ENCODE measurements at places on chromosomes 2 and 18.

DNA sequence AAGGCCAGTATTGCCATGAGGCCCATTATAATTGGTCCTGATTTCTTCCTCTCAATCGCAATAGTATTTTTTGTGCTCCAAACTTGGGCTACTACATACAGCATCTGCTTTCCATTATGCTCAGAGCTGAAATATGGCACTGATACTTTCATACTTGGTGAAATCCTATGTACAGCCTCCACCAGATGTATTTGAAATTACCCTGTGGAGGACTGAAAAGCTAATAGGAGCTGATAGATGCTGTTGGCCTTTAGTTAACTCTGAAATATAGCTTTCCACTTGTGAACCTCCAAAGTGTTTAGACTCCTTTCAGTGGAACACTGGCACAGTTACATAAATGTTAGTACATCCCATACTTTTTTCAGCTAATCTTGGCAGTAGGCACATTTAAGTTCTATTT is 205.7 kb downstream of the NEDD4L start:
- no peak for DNase-seq

GRCh38 chr2:176398243-176399073 is 129.2 kb downstream of the MTX2 start:
- DNase-seq: no peak

DNA sequence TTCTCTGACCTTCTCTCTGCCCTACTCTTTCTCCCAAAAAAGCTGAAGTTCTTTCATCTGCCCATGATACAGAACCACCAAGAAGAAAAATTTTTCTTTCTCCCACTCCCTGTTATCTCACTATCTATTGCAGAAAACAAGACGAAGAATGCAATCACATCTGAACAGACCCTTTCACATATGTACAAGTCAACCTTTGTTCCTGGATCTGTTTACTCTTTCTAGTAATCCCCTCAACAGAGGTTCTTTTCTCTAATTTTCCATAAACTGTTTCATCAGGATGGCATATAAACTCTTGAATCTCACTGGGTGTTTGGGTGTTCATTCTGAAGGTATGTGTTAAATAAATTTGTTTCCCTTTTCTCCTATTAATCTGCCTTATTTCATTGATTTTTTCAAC is 1262.7 kb upstream of the NRXN1 start:
- no peak for DNase-seq

DNA sequence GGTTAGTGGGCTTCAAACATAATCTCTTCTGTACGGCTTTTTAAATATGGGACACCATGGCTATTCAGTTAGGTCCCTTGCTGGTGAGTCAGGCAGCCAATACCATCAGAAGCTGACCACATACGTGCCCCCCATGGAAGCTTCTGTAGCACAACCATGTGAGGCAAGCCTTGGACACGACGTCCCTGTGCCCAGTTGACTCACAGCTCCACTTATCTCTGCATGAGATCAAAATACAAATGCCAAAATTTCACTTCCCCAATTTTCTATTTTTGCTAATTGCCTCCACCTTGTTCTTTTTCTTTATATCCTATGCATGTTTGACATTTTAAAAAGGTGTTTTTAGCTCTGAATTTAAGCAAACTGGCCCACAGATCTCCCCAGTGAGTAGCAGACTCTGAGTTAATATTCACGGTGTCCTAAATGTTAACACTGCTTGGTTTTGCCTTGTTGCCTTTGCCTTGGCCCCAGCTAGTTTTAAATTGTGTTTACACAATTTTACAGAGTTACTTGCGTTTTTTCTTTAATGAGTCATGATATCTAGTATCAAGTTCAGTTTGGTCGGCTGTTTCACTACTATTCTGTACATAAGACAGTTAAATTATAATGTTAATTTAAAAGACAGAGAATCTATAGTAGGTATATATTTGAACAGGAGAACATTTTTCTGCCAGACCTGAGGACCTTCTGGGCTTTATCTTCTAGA is 77.5 kb downstream of the CDCA7 start:
- DNase-seq: peak; percentile 58

DNA sequence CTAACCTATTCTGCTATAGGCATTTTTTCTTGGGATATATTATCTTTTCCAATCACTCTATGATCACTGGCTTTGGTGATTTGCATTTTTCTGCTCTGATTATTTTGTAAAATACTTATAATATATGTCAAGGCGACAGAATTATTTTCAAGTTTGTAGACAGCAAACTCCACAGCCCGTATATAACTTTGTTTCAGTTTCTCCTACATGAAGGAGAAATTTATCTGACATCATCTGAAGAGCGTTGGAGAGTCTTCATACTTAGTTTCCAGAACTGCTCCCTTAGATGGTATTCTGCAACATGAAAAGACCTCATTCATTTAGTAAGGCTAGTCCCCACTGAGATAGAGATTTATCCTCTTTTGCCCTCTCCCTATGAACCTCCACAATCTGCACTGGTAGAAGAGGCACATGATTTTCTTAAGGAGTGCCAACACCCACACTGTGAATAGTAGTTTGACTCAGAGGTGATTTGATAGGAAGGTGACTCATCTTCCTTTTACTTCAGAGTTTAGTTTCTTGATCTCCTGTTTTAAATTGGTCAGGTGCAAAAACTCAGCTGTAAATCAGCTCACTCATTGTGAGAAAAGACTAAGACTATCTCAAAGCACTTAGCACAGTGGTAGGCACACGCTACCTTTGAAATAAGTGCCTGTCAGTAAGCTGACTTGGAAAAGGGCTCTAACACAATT is 1848.6 kb upstream of the CELF4 start:
- DNase-seq: peak; percentile 10

DNA sequence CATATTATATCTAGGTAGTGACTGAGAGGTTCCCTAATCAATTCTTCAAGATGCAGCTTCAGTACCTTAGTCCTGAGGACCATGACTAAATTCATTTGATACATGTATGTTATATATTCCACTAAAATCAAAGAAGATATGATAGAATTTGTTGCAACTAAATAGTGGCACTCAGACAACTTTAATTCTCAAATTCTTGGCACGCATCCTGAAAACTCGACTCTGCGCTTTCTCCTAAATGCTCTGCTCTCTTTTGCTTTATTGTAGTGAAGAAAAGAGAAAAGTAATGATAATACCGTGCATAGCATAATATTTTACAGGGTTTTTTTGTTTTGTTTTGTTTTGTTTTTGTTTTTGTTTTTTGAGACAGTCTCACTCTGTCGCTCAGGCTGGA is 475.3 kb downstream of the ARHGAP15 start:
- no peak for DNase-seq

DNA sequence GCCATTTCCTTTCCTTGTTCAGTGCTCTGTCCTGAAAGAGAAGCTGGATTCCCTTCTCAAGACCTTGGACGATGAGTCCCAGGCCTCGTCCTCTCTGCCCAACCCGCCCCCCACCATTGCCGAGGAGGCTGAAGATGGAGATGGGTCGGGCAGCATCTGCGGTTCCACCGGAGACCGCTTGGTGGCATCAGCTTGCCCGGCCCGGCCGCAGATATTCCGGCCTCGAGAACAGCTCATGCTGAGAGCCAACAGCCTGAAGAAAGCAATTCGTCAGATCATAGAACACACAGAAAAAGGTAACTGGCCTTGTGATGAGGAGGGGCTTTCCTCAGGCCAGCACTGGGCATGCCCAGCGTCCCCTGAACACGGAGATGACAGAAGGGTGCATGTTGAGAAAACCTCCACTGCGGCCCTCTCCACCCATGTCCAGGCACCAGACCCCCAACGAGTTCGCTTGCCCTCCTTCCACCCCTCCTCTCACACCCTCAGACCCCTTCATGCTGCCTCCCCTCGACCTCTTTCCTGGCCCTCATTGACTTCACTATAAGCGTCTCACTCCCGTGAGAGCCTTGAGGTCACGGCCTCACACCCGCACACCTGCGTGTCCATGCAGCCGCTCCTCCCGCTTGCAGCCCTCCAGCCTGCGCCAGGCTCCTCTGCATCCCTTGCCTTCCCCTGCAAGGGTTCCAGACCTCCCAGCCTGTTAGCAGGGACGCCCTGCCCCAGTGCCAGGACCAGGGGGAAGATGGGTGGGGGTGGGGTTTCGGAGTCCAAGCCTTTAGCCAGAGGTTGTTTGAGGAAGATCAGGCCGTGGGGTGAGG is 95.0 kb downstream of the DGKD start:
- DNase-seq: peak; percentile 42
